AML-193 (cell line): ENCODE measurements at places on chromosomes 4 and X.

DNA sequence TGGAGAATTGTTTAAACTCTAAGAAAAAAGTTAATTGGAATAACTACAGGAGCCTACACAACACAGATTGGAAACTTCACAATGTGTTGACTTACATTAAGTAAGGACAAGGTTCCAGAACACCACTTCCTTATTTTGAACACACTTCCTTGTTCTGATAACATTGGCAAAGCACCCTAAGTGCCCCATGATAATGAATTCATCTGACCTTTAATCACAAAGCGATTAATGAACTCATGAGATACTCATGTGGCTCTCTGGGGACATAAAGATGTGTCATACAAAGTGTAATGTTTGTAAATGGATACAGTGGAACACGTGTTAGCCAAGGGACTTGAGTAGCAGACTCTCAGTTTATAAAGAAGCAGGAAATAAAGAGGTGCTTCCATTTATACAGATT lies 69.0 kb upstream of the ATOH1 start:
- peak; percentile 4 for DNase-seq

GRCh38 chrX:69096963-69097362 lies 68.3 kb downstream of the PJA1 start:
- DNase-seq, result no peak

DNA sequence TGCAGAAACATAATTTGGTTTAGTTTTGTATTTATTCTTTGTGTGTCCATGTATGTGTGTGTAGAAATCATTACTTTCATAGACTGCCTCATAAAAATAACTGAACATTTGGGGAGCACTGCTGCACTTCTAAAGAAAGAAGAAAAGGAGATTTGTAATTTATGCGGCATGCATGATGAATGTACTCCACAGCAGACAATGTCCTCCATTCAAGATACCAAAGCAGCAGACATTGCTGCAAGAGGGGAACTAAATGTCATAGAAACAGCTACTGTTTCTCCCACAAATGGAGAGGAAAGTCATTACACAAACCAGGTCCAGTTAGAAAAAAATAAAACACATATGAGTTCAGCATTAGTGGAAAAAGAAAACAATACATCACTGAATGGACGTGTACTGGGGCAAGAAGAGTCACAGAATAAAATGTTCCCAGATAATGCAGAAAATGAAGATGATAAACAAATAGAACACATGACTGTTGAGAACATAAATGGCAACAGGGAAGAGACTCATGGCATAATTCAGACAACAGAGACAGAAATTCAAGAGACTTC lies 2.6 kb downstream of the DTHD1 start:
- no peak for DNase-seq

- DNase-seq, result no peak
These were observed 537.3 kb upstream of the FTHL17 start for GRCh38 chrX:31609130-31609529.

DNA sequence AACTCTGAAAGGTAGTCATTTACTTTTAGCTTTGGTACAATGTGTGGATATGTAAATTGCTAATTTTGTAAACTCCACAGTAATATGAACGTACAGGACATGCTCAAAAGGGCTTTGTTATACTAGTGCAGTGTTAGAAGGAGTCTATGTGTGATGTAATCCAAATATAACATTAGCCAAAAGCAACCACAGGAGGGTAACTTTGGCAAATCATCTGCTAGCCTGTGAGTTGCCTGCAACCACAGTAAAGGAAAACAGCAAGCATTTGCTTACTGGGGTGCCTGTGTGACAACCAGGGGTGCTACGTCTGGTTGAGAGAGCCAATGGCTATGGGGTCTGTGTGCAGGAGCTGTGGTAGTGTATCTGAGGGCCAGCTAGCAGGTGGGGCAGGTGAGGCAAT lies 245.8 kb downstream of the ADAMTS3 start:
- no peak for DNase-seq

DNA sequence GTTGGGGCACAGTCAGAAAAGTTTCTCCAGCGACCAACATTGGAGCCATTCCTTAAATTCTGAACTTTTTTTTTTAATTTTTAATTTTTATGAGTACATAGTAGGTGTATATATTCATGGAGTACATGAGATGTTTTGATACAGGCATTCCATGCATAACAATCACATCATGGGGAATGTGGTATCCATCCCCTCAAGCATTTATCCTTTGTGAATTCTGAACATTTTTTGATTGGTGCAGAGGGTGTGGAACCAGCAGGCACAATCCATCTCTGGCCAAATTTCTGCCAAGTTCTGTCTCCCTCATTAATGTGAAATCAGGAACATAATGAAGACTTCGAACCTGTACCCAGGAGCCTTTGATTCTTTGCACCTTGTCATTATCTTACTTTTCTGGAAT lies 267.0 kb downstream of the FRMPD4 start:
- DNase-seq, result no peak

DNA sequence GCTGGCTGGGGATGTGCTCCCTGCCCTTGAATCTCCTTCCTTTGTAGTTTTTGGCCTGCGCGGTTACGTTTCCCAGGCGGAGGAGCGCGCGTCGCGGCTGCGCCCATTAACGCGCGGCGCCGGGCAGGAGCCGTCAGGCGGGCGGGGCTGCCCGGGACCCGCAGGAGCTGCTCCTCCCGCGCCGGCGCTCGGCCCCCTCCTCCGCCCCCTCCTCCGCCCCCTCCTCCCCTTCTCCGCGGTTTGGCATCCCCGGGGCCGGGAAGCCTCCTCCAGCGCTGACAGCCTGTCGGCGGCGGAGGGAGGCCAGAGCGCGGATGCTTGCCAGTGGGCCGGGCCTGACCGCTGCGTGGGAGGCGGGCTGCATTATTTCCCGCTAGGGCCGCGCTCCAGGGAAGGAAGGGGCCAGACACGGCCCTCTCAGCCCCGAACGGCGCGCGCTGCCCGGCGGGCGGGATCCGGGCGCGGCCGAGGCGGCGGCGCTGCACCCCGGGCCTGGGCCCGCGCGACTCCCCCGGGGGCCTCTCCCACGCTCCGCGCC lies at the start of gene DCLK2:
Gene DCLK2, plus strand, starts transcription at position 405 of the 538 bp plus-strand sequence. CDS start 583 bp downstream, outside the sequence.
- DNase-seq, result no peak

DNA sequence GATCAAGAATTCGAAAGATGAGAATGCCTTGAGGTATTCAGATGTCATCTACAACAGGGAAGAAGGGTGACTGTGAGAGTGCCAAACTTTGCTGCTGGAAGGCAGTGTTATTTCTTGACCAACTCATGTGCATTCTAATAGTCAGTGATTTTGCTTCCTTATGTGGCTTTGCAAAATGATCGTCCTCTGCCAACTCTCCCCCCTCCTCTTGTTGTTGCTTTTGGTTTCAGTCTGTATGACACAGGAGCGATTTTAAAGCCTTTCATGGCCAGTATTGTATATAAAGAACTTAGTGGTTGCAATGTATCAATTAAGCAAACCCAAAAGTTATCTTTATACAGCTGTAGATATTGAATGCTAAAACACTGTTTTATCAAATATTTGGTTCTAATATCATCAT lies 379.1 kb downstream of the IL1RAPL1 start:
- no peak for DNase-seq

GRCh38 chr4:5020341-5020740 lies 1.1 kb upstream of the CYTL1 start:
- no peak for DNase-seq

- no peak for DNase-seq
These were observed 64.2 kb upstream of the MAP3K15 start for GRCh38 chrX:19579485-19579884.

GRCh38 chr4:83993774-83994173 lies 457.9 kb downstream of the GPAT3 start:
- DNase-seq, result no peak

DNA sequence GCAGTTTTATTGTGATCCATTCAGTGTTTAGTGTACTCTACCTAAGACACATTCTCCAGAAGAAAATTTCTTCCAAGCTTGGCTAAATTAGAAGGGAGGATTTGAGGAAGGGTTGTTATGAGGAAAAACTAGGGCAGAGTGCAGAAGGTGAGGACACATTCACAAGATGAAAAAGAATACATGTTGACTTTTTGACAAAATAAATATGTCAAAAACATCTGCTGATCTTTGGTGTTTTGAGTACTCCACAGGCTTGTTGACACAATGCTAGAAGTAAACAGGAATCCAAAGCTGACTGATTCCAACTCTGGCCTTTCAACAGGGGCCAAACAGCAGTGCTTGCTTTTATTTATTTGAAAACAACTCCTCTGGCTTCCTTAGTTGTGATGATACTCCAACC lies 125.8 kb upstream of the SLC7A11 start:
- DNase-seq, result no peak

DNA sequence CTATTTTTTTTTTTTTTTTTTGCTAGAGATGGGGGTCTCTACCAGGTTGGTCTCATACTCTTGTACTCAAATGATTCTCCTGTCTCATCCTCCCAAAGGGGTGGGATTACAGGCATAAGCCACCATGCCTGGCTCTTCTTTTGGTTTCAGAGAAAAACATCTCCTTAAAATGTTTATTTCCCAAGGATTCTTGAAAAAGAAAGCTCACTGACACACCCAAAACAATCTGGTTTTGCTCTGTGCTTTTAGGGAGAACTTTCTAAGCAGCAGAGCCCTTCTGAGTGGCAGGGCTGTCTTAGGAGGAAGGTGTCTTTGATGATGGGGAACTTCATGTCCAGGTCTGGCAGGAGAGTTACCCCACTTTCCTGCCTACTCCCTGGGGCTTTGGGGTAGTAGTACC lies 1.2 kb downstream of the SOD3 start:
- DNase-seq, result no peak

GRCh38 chr4:5928274-5928673 lies 35.4 kb upstream of the CRMP1 start:
- no peak for DNase-seq

DNA sequence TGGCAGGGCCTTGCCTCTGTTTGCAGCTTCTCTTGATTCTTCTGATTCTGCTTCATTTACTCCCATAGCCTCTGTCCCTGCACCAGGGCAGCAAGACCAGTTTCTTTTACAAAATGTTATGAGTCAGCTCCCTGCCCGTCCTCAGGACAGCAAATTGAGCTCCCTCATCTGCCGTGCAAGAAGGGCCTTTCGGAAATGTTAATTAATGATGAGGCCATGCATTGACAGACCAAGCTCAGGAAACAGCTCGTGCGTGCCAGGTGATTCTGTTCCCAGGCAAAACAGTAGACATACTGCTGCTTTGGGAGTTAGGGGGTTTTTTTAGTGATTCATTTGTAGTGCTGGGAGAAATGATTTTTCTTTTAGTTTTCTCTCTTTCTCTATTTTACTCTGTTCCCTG lies 231.7 kb downstream of the FBXW7 start:
- DNase-seq, result no peak

- no peak for DNase-seq
These were observed 14.1 kb downstream of the FAM149A start for GRCh38 chr4:186118582-186118981.

GRCh38 chrX:131752493-131753198 lies 208.8 kb downstream of the OR13H1 start:
- no peak for DNase-seq

- no peak for DNase-seq
These were observed 132.9 kb downstream of the LDB2 start for GRCh38 chr4:16765546-16765945.

DNA sequence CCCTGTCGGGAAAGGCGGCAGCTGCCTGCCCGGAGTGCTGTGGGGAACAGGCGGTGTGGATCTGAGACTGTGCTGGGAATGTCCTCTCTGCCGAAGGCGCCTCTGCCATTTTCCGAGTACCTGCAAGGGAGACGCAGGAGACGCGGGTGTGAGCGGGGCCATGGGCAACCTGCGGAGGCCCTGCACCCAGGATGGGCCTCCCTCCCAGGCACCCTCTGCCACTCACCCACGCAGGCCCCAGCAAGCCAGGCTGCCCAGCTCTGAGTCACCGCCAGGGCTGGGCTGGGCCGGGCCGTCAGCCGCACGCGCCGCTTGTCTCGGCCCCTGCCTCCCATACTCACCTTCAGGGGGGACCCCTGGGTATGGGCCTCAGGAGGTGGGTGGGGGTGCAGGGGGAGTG lies 3.5 kb upstream of the FGFR3 start:
- no peak for DNase-seq

GRCh38 chr4:78570117-78570516 lies 18.5 kb downstream of the ANXA3 start:
- DNase-seq, result no peak

DNA sequence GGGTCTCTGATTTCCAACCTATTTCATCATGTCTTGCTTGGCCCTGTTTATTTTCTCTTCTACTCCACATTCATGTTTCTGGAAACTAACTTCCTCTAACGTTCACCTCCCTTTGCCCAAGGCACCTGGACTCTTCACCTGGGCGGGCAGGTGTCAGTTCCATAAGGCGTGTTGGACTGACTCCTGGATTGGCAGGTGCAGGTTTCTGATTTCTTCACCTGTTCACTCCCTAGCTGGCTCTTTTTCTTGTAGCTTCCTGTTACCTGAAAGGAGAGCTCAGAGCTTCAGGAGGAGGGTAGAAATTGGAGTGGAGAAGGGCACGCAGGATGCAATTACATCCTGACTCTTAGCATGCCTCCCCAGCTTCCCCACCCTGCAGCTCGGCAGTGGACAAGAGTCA lies 350.8 kb upstream of the KLF3 start:
- DNase-seq, result no peak

DNA sequence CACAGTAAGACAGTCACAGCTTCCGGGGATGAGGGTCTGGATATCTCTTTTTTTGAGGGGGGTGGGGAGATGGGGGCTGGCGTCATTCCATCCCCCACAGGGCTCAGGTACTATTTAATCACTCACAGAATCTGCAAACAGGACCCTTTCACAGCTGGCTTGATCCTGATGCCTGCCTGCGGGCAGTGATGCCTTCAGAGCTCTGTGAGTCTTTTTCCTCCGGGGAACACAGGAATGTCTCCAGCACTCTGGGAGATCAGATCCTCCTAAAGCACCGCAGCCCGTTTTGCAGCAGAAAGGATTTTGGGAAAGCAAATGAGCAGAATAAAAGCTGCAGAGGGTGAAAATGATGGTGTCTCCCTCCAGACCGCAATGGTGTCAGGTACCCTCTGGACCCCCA lies 13.2 kb upstream of the SHOX start:
- no peak for DNase-seq
